ENCODE measurements at places on chromosomes 11 and 22.

GRCh38 chr22:28933321-28933720 lies 49.9 kb downstream of the ZNRF3 start:
- no peak for DNase-seq

DNA sequence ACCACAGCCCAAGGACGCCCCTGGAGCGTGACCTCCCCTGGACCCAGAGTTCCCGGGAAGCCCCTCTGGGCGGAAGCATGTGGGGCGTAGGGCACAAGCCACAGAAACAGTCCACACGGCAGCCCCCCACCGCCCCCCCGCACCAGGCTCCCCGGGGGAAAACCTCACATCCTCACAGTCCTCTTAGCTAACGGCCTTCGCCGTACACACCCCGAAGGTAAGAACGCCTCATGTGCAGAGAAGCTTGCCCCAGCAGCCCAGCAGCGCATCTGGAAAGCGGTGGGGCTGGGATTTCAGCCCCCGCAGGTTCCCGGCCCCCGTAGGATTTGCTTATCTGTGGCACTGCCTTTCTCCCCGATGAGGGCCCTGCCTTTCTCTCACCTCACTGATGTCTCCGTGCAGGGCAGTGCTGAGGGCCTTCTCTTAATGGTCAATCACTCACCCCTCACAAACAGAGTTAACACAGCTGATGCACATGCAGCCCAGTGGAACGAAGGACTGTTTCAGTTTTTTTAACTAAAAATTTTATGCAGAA lies 309.2 kb downstream of the BRD1 start:
- no peak for DNase-seq

GRCh38 chr22:41916745-41917358 lies 2.0 kb upstream of the SHISA8 start:
- DNase-seq, result no peak

DNA sequence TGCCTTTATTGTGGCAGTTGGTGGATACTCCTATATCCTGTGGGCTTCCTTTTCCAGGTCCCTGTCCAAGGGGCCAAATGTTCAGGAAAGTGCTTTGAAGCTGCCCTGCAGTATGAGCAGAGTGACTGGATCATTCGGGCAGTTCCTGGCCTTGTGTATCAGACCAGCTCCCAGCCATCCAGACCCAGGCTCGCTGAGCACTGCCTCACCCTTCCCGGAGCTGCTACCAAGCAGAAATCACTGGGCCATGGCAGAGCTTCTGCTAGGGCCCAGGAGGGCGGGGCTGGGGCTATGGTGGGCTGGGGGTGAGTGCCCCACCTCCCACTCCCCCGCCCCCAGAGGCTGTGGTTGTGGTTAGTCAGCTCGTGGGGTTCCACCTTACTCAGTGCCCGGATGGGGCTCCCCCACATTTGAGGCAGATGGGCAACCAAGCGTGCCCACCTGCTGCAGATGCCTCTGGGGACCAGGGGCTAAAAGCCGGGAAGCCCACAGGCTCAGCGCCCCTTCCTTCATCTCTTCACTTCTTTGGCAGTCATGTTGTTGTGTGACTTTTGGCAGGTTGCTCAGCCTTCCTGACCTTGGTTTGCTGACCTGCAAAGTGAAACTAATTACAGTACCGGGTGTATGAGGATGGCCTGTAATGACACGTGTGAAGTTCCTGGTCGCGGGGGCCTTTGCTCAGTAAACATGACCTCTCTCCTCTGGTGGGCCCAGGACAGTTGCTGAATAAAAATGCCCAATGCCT lies 2.1 kb upstream of the LRRC32 start:
- DNase-seq, result no peak

GRCh38 chr11:73578592-73579185 lies 19.2 kb downstream of the FAM168A start:
- no peak for DNase-seq

GRCh38 chr11:72512956-72513355 lies 78.6 kb upstream of the CLPB start:
- DNase-seq, result no peak

DNA sequence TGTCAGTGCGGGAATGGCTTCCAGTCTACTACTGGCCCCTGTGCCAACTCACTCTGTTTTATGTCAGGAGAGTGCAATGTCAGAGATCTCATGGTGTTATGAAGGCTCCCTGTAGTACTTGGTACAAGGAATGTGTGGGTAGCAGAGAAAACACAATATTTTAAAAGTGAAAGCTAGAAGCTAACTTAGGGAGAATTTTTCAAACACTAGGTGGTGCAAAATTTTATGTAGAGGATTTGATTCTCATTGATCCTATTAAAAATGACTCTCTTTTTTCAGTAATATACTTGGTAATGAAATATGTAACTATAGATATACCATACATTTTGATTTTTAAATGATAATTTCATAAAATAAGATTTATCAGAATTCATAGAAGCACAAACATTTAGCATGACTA lies 134.7 kb downstream of the JRKL start:
- DNase-seq, result no peak

GRCh38 chr11:41849250-41849649 lies 389.8 kb upstream of the LRRC4C start:
- DNase-seq, result no peak

DNA sequence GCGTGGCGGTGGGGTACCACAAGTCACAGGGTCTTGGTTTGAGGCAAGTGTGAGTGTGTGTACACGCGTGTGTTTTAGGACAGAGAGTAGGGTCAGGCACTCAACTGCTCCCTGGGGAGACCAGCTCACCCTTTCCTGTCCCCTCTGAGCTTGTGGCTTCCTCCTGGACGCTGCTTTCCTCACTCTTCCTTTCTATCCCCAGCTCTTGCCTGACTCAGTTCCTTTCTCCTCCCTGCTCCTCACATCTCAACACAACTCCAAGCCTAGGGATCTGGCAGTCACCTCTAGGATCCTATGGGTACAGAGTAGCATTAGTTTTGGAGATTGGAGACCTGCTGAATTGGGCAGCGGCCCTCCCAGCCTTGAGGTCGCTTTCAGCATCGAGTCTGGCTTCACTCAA lies 4.1 kb downstream of the CLCF1 start:
- DNase-seq, result no peak

- DNase-seq, result no peak
Observed at GRCh38 chr11:32939046-32939445, 46.4 kb downstream of the QSER1 start.

GRCh38 chr11:35083431-35084238 lies 55.3 kb upstream of the CD44 start:
- no peak for DNase-seq

GRCh38 chr11:101269390-101269789 lies 139.8 kb upstream of the PGR start:
- no peak for DNase-seq

DNA sequence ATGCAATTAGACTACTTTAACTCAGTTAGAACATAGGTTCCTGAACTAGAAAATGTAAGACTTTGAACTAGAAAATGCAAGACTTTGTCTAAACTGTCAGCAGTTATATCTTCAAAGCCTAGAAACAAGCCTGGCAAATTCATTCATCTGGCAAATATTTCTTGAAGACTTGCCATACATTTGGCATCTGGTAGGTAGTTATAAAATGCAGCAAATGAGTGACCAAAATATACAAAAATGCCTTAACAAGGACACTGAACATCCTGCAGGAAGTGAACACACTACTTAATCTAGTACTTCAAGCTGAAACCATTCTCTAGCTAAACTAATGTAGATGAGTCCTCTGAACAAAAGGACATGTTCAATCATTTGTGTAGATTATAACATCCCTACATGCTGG lies 84.7 kb upstream of the SCUBE2 start:
- no peak for DNase-seq

DNA sequence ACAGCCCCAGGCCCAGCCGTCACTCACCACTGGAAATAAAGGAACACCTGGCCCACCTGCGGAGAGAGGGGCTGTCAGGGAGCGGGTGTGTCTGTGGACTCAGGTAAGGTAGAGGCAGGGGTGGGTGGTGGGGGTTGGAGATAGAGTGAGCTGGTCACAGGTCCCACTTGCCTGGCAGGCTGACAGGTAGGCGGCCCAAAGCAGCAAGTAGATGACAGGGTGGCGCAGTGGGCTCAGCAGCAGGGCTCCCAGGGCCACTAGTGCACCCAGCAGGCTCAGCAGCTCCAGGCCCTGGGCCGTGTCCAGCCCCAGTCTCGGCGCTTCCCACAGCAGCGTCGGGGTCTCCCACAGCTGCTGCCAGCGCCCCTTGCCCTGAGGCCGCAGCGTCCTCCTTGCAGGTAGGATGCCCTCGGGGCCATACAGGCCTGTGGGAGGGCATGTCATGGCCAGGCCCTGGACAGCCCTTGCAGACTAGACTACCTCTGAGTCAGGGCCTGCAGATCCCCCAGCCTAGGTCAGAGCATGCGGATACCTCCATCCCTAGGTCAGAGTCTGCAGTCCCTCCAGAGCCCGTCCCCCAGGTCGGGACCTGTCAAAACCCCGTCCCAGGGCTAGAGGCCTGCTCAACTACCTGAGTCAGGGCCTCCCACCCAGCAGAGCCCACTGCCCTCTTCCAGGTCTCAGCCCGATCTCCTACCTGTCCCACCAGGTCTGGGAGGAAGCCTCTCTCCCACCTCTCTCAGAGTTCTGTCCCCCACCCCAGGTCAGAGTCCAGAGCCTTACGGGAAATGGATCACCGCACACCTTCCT lies 686 bp downstream of the LMF2 start:
- no peak for DNase-seq

GRCh38 chr11:26827567-26828081 lies 105.8 kb upstream of the SLC5A12 start:
- no peak for DNase-seq

GRCh38 chr11:61476371-61476770 lies 32.2 kb upstream of the LRRC10B start:
- DNase-seq, result peak; percentile 77

DNA sequence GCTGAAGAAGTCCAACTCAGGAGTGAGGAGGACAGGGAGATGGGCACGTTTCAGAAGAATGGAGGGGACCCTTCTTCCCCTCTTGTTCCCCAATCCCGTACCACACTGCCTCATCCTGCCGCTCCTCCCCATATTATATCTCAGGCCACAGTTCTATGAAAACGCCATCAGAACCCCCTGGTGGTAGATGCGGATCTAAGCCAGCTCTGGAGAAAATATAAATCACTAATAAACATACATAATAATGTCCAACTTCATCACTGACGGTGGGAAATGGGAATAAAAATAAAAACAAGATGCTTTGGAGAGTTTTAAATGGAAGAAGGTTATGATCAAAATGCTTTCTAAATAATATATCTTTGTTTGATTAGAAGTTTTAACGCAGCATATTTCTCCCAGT lies 400.3 kb downstream of the CADM1 start:
- DNase-seq, result no peak

GRCh38 chr11:119062779-119063178 lies 4.8 kb upstream of the VPS11 start:
- DNase-seq, result no peak

GRCh38 chr11:45922425-45923082 lies at the start of gene LARGE2:
TSS of gene LARGE2 (plus strand) at chr11:45922656. CDS start at chr11:45922883, 227 bp downstream.
- peak; percentile 76 for DNase-seq

DNA sequence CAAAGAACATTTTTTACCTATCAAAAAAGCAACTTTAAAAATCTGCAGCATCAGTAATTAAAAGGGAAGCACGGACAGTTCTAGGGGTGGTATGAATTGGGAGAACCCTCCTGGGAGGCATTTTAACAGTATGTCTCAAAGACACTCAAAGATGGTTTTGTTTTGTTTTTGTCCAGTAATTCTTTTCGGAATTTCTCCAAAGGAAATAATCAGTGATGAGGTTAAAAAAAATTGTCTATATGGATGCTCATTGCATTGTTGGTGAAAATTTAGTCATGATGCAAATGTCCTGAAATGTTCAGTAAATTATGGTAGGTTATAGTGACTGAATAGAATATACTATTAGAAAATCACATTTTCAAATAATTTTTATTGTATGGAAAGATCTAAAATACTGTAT lies 115.1 kb downstream of the ATXN10 start:
- DNase-seq, result no peak

Data from NCI-H82 (cell line).